T1000 (cell line): ENCODE measurements at places on chromosomes 2 and 18.

DNA sequence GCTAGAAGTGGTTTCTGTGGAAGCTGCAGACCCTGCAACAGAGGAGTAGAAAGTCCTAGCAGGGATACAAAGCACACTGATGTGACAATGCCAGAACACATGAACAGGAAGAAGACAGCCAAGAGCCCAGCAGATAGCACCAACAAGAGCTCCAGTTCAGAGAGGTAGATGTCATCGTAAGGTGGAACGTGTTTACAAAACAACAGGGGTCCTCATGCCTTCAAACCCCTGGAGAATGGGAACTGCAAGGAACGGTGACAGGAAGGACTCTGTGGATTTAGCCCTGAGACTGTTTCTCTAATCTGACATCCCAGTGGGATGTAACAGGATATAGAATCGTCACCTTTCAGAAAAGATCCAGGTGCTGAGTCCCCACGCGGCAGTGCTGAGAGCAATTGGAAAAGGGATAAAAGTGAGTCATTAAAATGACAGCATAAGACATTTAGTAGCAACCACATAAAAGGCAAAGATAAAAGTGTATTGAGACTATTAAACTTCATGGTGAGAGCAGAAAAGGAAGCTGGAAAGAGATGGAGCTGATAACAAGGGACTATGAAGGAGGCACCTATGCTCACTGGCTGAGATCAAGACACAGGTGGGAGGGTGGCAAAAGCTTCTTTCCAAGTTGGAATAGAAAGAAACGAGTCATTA lies 195.2 kb downstream of the FBXO15 start:
- no peak for DNase-seq

DNA sequence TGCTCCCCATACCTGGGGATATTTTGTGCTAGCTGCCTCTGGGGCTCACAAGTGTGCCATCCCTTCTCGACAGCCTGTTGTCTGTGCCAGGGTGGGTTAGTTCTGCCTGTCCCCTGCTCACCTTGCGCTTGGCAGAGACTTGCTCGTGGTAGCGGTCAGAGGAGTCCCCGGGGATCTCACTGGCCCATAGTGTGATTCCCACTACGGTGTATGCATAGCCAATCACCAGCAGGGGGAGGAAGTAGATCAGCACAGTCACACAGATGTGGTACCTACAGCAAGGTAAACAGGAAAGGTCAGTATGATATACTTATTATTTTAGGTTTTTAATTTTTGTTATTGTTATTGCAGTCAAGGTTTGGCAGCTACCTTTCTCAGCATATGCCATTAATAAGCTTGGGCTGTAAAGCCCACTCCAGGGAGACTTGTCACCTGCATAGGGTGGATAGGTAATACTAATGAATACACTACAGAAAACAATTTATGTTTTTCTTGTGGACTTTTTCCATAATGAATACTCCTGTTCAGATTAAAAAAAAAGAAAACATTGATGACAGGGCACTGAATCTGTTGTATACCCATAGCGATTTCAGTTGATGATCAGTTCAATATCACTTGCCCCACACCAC lies 95.2 kb downstream of the POLE4 start:
- DNase-seq = no peak

DNA sequence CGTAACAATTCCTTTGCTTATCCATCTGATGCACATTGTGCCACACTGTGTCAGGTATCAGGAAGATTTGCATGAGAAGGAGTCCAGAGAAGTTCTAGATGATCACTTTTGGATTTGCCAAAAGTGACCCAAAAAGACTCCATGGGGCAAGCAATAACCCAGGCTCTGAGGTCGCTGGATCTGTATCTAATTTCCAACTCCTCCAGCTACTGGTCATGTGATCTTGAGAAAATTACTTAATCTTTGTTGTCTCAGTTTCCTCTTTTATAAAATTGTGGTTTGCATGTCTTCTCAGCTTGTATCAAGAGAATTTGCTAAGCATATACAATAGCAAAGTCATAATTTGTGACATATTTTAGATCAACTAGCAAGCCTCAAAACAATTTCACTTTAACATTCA lies 61.3 kb upstream of the ITGA4 start:
- DNase-seq = no peak

GRCh38 chr2:182952741-182953450 lies 85.4 kb downstream of the NCKAP1 start:
- DNase-seq = no peak

- no peak for DNase-seq
Measured at GRCh38 chr2:149595056-149595963, 7.7 kb upstream of the MMADHC start.

- no peak for DNase-seq
Measured at GRCh38 chr2:170425281-170425751, 247.4 kb downstream of the MYO3B start.

- no peak for DNase-seq
Measured at GRCh38 chr2:182047544-182047943, 61.9 kb downstream of the PPP1R1C start.

- DNase-seq = peak; percentile 46
Measured at GRCh38 chr2:88739985-88740600, 48.6 kb downstream of the RPIA start.

DNA sequence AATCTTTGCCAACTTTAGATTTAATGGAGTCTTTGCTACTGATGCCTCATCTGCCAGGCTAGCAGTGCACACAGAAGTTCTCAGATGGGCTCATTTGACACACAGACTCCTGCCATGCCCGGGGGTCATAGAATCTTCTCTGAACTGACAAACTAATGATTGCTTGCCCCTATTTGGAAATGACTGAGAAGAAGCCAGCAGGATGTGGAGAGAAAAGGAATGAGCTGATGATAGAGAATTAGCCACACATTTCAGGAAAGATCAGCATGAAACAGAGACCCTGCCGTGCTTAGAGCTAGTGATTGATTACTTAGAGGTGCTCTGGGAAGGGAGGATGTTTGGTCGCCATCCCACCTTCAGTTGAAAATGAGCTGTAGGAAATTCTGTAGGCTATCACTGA lies 178.5 kb downstream of the TPGS2 start:
- DNase-seq = no peak

- DNase-seq = no peak
Measured at GRCh38 chr18:39341129-39341528, 1775.5 kb upstream of the CELF4 start.

DNA sequence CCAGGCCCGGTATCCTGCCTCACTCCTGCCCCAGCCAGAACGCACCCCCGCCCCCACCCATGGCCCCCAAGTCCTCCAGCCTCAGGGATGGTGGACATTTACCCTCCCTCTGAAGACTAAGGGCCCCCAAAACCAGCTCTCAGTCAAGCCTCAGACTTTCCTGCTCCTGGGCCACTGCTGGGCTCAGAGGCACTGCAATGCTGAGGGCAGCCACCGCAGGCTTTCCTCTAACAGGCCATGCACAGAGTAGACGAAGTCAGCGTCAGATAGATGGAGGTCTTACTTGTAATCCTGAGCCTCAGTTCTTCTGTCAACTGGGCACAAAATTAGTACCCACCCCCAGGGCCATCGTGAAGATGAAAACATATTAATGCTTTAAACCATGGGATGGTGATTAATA lies 92.6 kb downstream of the TTC32 start:
- DNase-seq = no peak

- no peak for DNase-seq
Measured at GRCh38 chr2:128597121-128597762, 278.6 kb upstream of the HS6ST1 start.

- no peak for DNase-seq
Measured at GRCh38 chr2:12965540-12966269, 249.0 kb downstream of the TRIB2 start.

- no peak for DNase-seq
Measured at GRCh38 chr2:190409616-190410015, 1.5 kb downstream of the MFSD6 start.

DNA sequence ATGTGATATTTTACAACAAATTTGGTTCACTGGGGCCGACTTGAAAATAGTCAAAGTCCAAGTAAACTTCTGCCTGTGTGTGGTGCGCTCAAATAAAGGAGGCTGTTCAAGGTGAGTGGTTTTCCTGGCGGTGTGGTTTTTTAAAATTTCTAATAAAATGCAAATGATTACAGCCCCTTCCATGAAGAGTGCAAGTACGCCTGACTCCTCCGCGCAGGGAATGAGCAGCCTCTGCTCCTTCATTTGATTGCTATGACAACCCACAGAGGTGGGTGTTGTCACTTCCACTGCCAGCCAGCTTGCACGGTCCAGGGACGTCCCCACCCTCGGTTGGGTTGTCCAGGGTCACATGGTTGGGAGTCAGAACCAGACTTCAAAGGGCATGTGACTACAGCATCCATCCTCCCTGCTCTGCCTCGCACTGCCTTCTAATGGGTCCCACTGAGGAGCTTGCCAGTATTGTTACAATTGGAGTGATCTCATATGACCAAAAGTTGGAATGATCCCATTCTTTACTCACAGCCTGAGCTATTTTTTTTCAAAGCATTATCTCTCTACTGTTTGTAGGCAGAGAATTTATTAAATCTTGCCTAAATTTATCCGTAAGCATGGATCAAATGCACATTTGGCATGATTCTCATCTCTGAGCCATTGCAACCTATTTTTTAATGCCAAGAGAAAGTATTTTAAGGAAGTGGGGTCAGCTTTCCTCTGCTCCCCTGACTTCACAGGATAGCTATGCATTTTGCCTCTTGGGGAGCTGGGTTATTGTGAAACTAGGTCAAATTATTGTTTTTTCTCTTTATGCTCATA lies 121.3 kb downstream of the AGAP1 start:
- DNase-seq = no peak

DNA sequence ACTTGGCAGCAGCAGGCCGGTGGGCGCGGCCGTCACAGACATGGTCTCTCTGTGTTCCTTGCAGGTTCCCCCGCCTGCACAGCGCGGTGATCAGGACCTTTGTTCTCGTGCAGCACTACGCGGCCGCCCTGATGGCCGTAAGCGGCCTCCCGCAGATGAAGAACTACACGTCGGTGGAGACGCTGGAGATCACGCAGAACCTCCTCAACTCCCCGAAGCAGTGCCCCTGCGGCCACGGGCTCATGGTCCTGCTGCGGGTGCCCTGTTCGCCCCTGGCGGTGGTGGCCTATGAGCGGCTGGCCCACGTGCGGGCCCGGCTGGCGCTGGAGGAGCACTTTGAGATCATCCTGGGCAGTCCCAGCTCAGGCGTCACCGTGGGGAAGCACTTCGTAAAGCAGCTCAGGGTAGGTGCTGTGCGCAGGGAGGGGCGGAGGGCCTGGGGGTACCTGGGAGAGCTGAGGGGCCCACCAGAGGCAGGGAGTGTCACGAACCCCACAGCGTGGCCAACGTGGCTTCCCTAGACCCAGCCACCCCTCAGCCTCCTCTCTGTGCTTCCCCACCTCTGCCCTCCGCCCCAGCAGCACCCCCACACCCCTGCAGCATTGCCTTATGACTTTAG lies 59.3 kb downstream of the NTSR2 start:
- no peak for DNase-seq

GRCh38 chr2:226669249-226669648 lies 130.4 kb downstream of the IRS1 start:
- DNase-seq = no peak

DNA sequence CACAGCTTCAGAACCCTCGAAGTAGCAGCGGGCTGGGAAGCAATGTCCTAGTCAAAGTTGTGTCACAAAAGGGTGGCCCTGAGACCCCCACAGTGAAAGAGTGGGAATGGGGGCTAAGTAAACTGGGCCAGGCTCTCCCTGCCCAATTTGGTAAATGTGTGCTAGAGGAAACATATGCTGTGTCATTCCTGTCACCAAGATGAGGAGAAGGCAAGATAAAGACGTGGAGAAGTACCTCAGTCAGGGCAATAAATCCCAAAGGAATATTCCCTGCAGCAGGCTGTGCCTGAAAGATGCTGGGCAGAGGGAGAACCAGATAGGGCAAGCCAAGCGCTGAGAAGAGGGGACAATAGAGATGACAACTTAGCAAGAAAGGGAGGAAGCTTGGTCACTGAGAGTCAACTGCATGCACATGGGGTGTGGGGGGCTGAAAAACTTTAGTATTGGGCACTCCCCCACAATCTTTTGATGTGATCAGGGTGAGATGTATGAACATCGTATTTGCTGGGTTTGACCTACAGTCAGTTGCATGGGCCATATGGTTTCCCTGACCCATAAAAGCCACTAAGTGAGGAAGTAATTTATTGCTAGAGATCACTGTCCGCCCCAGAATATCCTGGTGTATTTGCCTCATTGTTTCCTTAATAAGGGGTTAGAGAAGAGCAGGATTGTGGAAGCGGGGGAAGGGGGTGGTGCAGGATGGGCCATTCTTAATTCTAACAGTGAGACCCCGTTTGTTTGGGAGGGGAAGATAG lies 49.9 kb upstream of the CXCR4 start:
- DNase-seq = no peak

- DNase-seq = no peak
Measured at GRCh38 chr2:227818675-227819397, 5.2 kb downstream of the CCL20 start.

- DNase-seq = no peak
Measured at GRCh38 chr2:48605482-48606175, 12.0 kb upstream of the GTF2A1L start.

DNA sequence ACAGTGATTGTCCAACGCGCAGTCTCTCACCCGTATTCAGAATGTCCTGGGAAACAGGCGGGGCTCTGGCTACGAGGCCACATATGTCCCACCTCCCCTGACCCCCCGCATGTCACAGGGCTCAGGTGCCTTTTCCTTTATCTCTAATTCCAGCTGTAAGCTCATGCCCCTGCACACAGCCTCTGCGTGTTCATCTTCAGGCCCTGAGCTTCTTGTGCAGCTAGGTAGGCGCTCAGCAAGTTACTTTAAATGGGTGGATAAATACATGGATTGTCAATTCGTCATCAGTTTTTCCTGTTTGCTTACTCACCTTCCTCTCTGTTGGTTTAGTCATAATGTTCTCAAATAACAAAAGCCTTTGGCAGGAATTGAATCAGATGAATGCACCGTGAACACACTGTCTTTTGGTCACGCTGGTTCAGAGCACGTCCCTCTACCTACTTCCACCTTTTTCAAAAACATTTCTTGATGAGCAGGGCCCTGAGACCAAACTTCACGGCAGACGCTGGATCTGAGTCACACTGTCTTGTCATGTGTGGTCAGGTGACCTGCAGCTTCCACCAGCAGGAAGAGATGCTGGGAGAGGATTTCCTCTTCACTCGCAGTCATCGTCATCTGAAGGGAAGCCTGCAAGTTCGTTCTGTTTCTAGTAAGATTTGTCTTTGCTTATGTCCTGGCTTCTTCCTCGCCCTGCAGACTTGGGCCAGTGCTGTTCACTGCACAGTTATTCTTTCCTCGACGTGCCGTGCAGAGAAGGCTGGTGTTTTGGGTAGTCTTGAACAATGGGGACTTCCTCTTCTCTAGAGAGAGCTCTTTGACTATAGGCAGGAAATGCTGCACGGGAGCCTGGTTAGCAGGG lies 138.1 kb downstream of the PTGR3 start:
- DNase-seq = no peak

- no peak for DNase-seq
Measured at GRCh38 chr2:212028798-212029394, 509.7 kb downstream of the ERBB4 start.

GRCh38 chr2:36680012-36680411 lies 16.5 kb upstream of the VIT start:
- no peak for DNase-seq

- peak; percentile 51 for DNase-seq
Measured at GRCh38 chr2:229714736-229715541, 584 bp upstream of the DNER start.
